Head of caudate nucleus (tissue), 42 donors: ENCODE measurements at places on chromosomes 1 and 21.

GRCh38 chr1:241460098-241460873 lies 59.3 kb downstream of the FH start:
- DNase-seq: no peak

DNA sequence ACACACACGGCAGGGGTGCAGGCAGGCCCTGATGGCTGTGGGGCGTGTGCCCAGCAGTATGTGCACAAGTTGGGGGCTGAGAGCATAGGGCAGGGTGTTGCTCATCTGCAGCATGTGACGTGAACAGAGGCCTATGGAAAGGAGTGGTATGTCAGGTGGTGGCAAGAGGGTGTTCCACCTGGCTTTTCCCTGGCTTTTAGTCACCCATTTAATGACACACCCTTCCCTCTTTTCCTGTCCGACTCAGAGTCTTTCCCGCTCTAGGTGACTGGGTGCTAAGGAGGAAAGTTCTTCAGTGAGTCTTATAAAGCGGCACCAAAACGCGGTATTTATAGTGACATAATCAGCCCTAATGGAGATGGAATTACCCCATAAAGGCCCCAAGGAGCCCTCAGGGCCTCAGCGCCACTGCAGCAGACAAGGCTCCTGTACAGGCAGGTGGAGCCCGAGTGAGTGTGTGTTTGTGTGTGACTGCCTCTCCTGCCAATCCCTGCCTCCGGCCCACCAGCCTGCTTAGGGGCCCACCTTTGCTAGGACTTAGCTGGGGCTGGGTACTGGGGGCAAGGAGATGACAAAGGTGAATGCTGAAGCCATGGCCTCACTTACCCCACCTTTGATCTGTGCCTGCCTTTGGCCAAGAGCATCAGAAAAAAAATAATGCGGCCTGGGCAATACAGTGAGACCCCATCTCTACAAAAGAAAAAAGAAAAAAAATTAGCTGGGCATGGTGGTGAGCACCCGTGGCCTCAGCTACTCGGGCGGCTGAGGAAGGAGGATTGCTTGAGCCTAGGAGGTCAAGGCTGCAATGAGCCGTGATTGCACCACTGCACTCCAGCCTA lies 3.3 kb upstream of the EPHA2 start:
- no peak for DNase-seq

- DNase-seq: no peak
These were observed 29.1 kb downstream of the SLC30A7 start for GRCh38 chr1:100924991-100925390.

DNA sequence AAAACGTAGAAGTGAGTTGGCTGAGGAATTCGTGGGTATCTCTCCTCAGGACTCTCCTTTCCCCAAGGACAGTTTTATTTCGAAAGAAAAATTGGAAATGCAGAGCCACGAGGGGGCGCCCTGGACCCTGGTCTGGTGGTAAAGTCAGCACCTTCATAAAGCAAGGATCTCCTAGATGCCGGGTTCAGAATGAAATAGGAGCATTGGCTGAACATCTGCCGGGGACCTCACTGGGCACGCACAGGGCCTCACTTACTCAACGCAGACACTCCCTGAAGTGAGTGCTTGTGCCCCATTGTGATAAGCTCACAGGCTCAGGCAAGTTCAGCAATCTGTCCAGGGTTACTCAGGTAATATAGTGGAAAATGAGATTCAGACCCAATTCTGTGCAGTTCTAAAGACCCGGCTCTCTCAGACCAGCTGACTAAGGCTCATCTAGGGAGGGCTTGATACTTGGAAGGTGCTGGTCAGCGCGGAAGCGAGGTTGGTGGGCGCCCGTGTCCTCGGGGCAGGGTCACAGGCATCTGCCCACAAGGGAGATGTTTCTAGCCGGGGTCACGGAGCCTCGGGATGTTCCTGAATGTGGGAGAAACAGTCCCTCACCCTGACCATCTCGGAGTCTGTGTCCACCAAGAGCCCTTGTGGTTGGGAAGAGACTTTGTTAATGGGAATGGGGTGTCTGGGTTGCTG lies 55.7 kb upstream of the ETV3 start:
- DNase-seq: peak; percentile 70

DNA sequence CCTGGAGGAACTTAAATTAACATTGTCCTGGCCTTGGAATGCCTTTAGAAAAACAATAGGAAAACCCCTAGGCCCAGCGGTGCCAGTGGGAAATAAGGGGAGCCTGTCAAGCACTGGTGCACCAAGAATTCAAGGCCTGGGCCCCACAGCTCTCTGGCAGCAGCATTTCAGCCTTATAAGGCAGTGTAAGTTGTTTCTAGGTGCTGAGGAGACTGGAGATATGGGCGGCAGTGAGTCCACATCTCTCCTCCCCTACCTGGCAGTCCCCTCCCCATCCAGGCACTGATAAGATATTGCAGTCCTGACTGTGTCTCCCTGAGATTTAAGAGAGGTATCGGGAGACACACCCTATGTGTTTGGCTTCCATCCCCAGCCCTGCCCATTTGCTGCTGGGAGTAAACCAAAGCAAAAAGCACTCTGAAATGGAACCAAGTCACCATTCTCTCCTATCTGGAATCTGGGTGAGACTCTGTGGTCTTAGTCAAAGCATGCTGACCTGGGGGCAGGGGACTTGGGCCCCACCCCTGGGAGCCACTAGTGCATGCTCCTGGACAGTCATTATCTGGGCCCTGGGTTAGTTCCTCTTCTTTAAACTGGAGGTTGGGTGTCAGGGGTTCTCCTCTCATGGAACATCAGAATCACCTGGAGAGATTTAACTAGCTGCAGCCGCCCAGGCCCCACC lies 30.5 kb downstream of the DEGS1 start:
- no peak for DNase-seq

DNA sequence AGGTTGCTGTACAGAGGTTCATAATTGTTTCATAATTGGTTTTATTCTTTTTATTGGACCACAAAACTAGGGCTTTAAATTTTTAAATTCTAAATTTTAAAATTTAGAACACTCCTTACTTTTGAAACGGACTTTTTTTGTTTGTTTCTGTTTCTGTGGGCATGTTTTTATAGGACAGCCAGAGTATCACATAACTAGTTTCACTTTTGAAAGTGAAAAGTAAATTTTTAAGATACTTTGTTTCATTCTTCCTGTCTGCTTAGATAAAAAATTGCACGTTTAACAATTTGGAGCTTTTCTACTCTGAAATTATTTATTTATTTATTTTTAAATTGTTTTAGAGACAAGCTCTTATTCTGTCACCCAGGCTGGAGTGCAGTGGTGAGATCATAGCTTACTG lies 29.7 kb downstream of the MDM4 start:
- DNase-seq: no peak

- no peak for DNase-seq
These were observed 46.0 kb upstream of the EDARADD start for GRCh38 chr1:236348071-236348470.

DNA sequence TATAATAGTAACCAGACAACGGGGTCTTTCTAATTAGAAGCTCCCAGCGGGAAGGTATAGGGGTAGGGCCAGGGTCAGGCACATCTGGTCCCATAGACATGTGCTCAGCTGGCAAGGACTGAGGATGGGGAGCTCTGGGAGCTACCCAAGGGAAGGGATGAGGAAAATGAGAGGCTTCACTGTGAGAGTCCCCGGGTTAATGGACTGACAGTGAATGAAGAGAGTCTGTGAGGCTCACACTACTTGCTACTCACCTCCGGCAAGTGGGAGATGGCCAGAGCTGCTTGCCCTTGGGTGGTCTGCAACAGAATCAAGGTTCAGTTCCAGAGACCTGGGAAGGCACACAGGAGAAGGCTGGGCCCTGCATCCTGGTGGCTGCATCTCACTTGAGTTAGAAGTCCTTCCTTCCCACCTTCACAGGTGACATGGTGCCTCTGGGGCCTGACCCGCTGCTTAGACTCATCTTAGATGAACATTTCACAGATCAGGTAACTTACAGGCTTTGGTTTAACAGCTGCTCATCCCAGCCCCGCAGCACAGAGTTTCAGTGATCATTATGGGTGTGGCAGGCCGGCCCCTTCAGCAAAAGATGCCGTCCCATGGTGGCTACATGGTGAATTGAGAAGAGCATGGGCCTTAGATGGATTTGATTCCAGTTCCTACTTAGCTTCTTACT lies 31.7 kb downstream of the EIF2D start:
- no peak for DNase-seq

DNA sequence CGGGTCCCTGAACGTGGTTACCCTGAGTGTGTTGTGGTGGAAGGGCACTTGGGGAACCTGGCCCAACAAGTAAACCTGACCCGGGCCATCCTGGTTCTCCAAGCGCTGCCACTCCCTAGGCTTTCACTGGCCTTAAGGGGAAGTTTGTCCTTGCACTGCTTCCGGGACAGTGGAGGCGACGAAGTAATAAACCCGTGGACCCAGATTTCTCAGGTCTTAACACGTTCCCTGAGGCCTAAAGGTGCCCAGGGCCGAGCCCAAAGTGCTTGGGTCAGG lies 261 bp upstream of the CCDC24 start:
- DNase-seq: no peak

- DNase-seq: no peak
These were observed 2.0 kb downstream of the POLR3C start for GRCh38 chr1:145826030-145826429.

- DNase-seq: peak; percentile 56
These were observed 16.6 kb upstream of the ZSCAN20 start for GRCh38 chr1:33455539-33456501.

DNA sequence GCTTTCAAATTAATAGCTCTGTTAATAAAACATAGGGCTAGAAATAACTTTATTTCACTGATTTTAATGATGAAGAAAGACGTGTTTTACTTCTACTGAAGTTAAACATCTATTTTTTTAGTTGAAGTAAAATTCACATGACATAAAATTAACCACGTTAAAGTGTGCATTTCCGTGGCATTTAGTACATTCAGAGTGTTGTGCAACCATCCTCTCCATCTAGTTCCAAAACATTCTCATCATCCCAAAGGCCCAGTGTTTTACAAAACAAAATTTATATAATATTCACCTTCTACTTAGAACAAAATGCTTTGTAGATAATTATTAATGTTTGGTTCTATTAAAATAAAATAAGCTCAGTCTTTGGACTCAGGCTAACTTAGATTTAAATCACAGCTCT lies 108.5 kb upstream of the GNG12 start:
- DNase-seq: no peak

DNA sequence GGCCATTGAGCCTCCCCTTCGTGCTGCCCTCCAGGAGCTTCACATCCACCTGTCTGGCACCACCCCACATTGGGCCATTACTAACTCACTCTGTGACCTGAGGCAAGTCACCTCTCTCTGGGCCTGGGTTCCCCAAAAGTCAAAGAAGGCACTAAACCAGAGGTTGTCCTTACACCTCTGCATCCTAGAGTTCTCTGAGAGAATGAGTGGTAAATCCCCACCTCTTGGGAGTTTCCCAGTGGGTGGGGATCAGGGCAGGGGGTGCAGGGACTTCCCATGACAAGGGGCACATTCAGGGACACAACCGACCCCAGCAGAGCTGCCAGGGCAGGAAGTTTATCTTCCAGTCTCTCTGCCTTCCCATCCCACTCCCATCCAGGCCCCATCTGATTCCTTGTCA lies 99.7 kb downstream of the EPHB2 start:
- no peak for DNase-seq

- DNase-seq: no peak
These were observed 1.9 kb downstream of the SSBP3 start for GRCh38 chr1:54404263-54404662.

GRCh38 chr1:58895559-58896145 lies 111.8 kb upstream of the JUN start:
- DNase-seq: no peak

DNA sequence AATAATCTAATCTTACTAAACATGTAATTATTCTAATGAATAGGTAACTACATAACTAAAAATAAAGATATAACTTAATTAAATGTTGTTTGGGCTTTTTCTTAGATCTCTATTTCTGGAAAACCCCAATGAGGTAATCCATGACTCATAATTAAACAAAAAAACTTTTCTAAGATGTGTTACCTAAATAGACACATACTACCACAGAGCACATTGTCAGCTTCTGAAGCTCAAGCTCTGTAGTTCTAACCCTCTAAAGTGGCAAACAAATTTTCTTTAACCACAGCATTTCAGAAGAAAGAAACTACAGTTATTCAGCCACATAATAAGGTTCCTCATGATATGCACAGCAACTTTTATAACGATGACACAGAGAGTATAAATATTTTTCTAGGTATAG lies 4.2 kb downstream of the OR6K3 start:
- no peak for DNase-seq

GRCh38 chr1:8426996-8427395 lies 109.1 kb downstream of the SLC45A1 start:
- DNase-seq: no peak

- no peak for DNase-seq
These were observed 87.5 kb upstream of the CACYBP start for GRCh38 chr1:174912264-174912663.

- DNase-seq: no peak
These were observed 30.2 kb upstream of the VPS26C start for GRCh38 chr21:37297364-37297763.

DNA sequence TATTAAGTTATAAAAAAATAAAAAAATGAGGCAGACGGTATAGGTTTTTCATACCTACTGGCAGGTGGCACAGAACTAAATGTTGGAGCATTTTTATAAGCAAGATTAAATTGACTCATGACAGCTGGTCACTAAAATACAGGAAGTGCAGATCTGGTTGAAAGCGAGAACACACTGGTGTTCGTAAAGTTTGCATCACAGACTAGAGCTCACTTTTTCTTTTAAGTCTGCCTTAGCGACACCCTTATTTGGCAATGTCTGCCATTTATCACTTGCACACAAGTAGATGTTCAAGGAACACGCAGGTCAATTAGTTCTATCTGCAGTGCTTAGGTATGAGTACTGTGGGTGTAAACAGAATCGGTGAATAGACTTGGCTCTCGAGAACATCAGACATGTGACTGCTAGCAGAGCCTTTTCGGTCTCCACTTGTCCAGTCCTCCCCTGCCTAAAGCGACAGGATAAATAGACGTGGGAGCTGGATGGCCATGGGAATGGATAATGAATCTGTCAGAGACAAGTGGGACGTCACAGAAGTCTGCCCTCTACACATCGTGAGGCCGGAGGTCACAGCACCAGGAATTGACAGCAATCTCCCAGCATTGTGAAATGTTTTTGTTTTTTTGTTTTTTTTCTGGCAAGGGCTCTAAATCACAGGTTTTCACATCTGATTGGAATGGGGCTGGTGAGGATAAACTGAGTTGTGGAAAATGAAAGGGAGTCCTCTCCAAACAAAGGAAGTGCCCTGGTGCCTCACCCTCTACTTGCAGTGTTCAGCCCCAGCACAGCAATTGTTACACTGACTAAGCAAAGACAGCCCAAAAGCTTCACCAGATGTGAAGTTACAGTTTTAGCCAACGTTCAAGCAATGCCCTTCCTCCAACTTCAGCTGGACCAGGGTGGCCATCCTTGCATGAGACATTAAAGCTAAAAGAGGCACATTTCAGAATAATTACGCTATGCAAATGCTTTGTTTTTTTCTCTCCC lies 248.9 kb downstream of the NTNG1 start:
- DNase-seq: no peak

GRCh38 chr21:37231249-37231645 lies 35.9 kb downstream of the VPS26C start:
- DNase-seq: no peak

DNA sequence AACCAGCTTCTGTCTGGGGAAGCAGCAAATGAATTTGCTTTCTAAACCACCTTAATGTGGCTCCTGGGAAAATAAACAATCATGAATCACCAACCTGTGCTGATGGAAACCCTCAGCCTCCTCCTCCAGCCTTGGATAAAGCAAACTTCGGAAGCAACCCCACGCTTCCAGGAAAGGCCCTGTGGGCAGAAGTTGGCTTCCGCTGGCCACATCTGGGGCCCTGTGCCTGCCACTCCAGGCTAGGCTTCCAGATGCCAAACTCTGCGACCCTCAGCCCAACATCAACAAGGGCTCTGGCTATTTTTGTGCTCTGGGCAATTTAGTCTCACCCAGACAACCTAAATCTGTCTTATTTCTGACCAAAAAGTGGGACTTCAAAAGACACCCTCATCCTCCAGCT lies 6.2 kb upstream of the OXCT2 start:
- DNase-seq: no peak
